ENCODE measurements at places on chromosomes 1 and 21. TPM values are rescaled to one million over a fixed set of nuclear protein-coding genes. Genes with fewer than 3 reads are reported as not detected.

GRCh38 chr21:39675993-39676661, 63.4 kb downstream of the B3GALT5 start:
- no peaks in the 10 kb centered on the region for H3K27me3 ChIP-seq
- H3K4me3 ChIP-seq = no peak overlapping the region
- DNase-seq = no peak
- H3K36me3 ChIP-seq = no peaks in the 10 kb centered on the region
- H3K27ac ChIP-seq = peak overlapping the region; percentile 81

The OPN3 gene
- total RNA-seq = 9.0 TPM

DNA sequence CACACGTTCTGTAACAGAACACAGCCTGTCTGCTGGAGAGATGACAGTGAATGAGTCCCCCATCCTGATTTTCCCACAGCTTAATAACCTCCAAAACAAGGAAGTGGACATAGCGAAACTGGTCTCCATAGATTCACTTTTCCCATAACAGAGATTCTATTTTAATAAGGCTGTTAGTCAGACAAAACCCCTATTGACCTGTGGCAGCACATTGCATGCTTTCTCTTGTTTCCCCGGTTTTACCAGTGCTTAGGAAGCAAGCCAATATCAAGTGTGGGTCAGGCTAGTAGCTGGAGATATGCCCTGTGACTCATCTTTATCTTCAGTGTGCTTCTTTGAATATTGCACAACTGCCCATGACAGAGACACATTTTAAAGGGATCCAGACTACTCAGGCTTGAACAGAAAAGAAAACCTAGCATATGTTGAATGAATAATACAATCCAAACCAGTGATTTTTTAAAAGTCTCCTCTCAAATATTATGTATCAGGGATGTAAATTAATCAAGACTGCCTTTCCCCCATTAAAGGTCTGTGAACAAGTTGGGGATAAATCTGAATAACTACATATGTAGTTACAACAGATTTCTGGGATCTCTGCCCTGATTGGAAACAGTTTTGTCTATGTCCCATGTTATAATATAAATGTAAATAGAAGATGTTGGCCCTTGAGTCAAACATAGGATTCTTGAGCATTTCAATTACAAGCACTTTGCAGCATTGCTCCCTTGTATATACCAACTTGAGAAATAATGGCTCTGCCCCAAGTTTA, 11.9 kb upstream of the CLDN8 start:
- H3K4me1 ChIP-seq = no peaks in the 10 kb centered on the region
- no peak overlapping the region for H3K27ac ChIP-seq
- no peaks in the 10 kb centered on the region for H3K27me3 ChIP-seq
- H3K36me3 ChIP-seq = no peaks in the 10 kb centered on the region
- DNase-seq = no peak

- H3K27ac ChIP-seq = no peak overlapping the region
- H3K4me3 ChIP-seq = no peak overlapping the region
- no peaks in the 10 kb centered on the region for H3K36me3 ChIP-seq
- DNase-seq = peak; percentile 36
- H3K4me1 ChIP-seq = no peaks in the 10 kb centered on the region
Measured at GRCh38 chr1:228313536-228314277, 92.9 kb downstream of the TRIM11 start.

DNA sequence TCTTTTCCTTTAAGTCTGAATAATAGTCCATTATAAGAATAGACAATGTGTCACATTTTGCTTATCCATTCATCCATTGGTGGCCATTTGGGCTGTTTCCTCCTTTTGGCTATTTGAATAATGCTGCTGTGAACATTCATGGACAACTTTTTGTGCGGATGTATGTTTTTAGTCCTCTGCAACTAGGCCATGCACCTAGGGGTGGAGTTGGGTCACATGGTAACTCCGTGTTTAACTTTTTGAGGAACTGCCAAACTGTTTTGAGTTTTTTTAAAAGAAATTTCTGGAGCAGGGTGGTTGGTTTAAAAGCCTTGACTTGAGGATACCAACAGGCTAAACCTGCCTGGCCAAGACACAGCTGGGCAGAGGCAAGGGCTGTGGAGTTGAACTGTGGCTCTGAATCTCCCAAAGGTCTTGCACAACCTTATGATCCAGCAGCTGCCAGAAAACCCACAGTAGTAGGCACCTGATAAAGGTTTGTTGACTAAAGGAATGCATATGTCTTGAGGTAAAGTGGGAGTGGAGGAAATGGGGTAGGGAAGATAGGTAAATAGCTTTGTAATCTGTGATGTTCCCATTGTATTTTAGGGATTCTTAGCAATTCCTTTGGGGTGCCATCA, 5.6 kb upstream of the RPTN start:
- no peaks in the 10 kb centered on the region for H3K27me3 ChIP-seq
- H3K27ac ChIP-seq = no peak overlapping the region
- no peaks in the 10 kb centered on the region for H3K36me3 ChIP-seq
- H3K4me3 ChIP-seq = no peak overlapping the region

The CR1 gene
- not detected for total RNA-seq

Data from endodermal cell (in vitro differentiated cells).